ENCODE measurements at places on chromosomes 16 and 17. TPM values are rescaled to one million over a fixed set of nuclear protein-coding genes. Genes with fewer than 3 reads are reported as not detected.

Gene ZP2
- total RNA-seq: not detected

Gene CTRB2
- total RNA-seq: 40,336 TPM

Gene KIFC3
- total RNA-seq: 45.9 TPM

Gene SLX4
- 1.9 TPM for total RNA-seq

Gene PRSS53
- total RNA-seq: 1.4 TPM

Gene SLC6A4
- total RNA-seq: 0.98 TPM

Gene APOH
- 8.2 TPM for total RNA-seq

DNA sequence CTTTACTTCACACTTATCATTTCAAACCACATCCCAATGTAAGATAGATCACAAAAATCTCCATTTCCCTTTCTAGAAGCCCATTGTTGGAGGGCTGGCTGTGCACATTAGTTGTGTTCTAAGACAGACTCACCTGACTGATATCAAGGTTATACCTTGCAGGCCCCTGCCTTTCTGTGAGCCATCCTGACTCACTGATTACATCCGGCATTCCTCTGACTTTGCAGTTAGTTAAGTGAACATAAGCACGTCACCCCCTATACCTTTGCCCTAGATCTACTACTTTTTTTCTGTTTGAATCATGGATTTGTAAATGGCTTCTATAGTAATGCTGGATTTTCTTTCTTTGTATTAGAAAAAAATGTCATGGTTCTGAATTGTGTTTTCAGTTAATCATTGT lies 78.3 kb downstream of the TANGO6 start:
- no peak overlapping the region for H3K27ac ChIP-seq
- peaks cover 2% of the 10 kb centered on the region for H3K4me1 ChIP-seq
- no peak for DNase-seq
- no peaks in the 10 kb centered on the region for H3K36me3 ChIP-seq
- no peak overlapping the region for H3K4me3 ChIP-seq

DNA sequence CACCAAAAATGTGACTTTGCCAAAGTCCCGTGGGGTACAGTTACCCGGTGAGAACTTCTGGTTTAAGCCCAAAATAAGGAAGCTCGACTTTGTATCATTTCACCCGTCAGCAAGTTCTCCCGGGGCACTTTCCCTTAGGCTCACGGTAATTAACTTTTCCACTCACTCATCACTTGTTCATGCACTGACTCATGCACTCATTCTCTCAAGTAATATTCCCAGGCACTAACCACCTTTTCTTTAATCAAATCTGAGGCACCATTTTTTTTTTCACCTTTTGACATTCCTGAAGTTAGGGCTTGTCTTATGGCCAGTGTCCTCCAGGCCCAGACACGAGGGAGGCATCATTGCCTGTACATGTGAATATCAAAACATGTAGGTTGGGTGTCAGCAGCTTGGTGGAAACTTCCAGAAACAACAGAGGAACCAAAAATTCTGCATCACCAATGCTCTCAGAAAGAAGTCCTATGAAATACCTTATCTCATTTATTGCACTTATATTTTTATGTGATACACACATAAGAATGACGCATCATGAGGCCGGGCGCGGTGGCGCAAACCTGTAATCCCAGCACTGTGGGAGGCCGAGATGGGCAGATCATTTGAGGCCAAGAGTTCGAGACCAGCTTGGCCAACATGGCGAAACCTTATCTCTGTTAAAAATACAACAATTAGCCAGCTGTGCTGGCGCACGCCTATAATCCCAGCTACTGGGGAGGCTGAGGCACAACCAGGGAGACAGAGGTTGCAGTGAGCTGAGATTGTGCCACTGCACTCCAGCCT lies 36.1 kb upstream of the ATP2C2 start:
- no peaks in the 10 kb centered on the region for H3K27me3 ChIP-seq
- no peaks in the 10 kb centered on the region for H3K36me3 ChIP-seq
- H3K4me3 ChIP-seq: no peak overlapping the region
- no peak for DNase-seq

- no peak overlapping the region for H3K4me3 ChIP-seq
- H3K36me3 ChIP-seq: peaks cover 10% of the 10 kb centered on the region
- DNase-seq: no peak
- no peaks in the 10 kb centered on the region for H3K27me3 ChIP-seq
- peak overlapping the region; percentile 42 for H3K27ac ChIP-seq
- H3K4me1 ChIP-seq: peaks cover 17% of the 10 kb centered on the region
Observed at GRCh38 chr16:66521252-66521713, 28.6 kb downstream of the TK2 start.
